AG09319 (cell line): ENCODE measurements at places on chromosomes 3 and 15.

DNA sequence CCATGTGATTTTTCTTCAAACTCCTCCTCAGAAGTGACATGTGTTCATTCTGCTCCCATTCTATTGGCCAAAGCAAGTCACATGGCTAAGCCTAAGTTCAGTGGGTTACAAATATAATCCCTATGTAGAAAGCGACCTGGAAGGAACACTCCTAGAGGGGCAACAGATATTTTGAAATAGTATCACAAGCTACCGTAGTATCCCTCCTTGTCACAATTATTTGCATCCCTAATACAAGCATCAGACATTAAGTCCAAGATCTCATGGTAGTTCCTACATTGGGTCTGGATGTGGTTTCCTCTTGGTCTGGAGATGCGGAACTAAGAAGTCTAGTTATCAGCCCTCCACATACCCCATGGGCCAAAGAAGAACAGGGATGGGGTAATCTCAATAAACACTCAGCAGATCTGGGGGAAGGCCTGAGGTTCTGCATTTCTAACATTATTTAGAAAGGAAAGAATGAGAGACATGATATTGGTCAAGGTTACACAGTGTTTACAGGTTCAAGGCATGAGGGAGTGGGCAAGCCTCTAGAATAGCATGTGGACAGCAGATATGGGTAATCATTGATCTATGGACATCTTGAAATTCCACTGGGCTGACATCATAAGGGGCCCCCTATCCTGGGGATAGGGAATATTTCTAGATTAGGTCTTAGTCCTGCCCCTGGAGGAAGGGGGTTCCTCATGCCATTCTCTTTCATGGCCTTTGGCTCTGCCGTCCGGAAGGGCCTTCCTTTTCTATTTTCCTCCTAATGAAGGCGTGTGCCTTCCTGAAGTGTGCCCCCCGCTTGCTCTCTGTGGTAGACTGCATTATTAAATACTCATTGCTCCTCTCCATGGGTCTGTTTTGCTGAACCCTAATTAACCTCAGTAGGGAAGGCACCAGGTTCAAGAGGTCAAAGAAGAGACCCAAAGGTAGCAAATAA is 17.8 kb upstream of the ABHD2 start:
- DNase-seq, result no peak

- no peak for DNase-seq
Observed at GRCh38 chr3:143330296-143330868, 210.8 kb downstream of the CHST2 start.

GRCh38 chr15:95910643-95911212 is 419.8 kb upstream of the NR2F2 start:
- no peak for DNase-seq

GRCh38 chr3:7745711-7746110 is 755.9 kb upstream of the LMCD1 start:
- DNase-seq, result no peak

- no peak for DNase-seq
Observed at GRCh38 chr3:16236856-16237393, 27.8 kb downstream of the DPH3 start.

GRCh38 chr3:134236505-134237170 is 14.0 kb downstream of the RYK start:
- no peak for DNase-seq

DNA sequence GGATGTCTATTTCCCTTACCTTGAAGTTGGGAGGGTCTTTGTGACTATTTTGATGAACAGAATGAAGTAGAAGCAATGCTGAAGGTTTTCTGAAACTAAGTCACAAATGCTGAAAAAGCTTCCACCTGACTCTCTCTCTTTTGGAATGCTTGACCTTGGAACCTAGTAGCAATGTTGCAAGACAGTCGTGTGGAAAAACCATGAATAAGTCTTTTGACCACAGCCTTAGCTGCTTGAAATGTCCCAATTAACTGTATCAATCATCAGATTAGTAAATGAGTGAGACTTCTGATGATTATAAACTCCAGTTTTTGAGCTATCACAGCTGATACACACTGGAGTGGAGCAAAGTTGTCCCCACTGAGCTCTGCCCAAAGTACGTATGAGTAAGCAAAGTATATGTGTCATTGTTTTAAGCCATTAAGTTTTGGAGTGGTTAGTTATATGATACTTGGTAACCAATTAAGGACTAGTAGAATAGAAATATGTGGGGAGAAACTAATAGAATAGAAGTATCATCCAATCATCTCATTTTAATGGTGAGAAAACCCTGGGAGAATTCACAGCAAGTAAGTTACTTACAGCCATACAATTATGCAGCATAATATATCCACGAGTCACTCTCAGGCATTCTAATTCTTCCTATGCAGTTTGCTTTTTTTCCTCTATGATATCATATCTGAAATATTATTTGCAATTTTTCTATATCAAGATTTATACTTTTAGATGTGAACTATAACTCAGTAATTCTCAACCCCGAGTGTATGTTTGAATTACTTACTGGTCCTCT is 1010.6 kb downstream of the ROBO2 start:
- DNase-seq, result no peak

DNA sequence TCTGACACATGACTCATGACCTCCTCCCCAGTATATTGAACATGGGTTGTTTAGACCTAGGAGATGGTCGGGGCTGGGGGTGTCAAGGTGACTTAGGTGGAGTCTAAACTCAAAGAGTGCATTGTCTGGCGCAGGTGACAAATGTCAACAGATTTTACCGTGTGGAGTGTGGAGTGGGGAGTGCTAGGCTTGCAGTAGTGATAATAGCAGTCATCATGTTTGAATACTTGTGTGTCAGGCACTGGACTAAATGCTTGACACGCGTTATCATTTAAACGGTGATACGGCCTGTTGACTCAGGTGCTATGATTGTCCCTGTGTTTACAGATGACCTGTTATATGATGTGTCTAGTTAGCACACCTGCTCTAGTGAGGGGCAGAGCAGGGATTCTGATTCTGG is 30.8 kb downstream of the MUC20 start:
- DNase-seq, result no peak
